Islet precursor cell (in vitro differentiated cells): ENCODE measurements at places on chromosomes 7 and 10.

DNA sequence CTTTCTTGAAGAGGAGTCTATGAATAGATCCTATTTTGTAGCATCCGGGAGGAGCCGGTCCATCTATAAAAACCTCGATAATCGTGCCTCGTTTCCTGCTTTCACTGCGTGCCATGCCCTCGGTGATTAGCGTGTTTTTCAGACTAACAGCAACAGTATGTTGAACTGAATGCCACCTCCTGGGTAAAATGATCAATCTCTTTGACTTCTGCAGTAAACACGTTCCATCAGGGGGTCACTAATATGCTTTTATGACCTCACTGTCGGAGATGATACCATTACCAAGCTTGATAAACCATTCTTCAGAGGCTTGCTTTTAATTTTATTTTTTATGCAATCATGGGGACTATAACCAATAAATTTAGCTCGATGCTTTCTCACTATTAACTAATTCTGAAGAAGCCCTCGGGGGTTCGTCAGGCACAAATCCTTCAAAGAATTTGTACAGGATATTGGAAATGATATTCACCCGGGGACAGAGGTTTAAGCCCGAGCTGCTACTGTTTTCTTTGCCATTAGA is 228.3 kb downstream of the ADARB2 start:
- DNase-seq = no peak

GRCh38 chr10:132648072-132648850 is 110.7 kb downstream of the INPP5A start:
- DNase-seq = no peak

- no peak for DNase-seq
Measured at GRCh38 chr10:71751515-71752224, 21.6 kb downstream of the VSIR start.

DNA sequence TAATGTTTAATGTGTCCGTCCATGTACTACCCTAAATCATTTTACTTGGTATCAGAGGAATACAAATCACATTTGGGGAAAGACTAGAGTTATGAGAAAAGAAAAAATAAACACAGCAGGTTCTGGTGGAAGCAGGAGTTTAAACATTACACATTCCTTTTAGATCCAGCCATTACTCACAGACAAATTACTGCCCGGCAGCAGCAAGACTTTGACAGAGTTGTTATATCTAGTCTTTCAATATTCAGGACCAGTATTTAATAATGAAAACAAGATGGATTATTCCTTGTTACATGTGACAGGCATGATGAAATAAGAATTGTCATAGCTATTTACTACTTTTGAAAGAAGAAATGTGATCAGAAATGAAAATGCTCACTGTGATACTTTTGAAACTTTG is 131.8 kb upstream of the GNAI1 start:
- no peak for DNase-seq

DNA sequence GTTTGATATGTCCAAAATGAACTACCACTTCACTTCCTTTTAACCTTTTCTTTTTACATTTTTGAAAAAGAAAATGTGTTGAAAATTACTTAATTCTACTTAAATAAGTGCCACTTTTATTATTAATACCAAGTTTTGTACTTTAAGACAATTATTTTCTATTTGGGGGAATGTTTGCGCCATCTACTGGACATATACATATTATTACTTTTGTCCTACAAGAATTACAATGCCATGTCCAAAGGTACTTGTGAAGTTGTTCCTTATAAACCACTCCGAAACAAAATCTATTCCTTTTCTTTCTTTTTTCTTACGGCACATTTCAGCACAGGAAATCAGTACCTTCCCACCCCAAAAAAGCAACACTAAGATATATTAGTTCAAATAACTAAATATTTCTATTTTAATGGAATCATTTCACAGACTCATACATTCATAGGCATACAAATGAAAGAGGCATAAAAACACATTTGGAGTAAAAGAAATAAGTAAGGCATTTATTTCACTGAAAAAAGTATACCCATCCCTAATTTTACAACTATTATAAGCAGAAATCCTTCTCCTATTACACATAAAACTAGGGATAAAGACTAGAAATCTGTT is 169.9 kb downstream of the RNF133 start:
- DNase-seq = no peak

DNA sequence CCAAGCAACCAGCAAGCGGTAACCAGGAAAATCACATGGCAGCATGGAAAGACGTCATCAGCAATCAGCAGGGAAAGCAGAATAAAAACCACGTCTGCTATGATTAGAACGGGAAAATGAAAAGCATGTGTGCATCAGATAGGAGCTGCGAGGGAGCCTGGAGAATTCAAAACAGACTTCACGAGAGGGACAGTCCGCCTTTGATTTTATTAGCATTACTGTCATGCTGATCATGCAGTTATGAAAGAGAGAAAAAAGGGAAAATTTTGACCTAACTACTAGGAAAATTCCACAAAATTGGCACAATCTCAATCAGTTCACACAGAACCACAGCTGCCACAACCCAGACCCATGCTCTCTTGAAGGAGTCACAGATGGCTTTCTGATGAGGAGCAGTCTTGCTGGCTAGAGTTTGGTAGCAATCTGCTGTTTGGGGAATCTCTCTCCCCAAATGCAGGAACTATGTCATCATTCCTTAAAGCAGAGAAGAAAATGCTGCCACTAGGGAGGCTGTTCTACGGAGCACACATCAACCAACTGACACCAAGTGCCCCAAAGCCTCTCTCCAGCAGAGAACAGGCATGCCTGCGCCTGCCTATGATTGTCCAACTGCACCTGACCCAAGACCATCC is 295.9 kb downstream of the TNS3 start:
- DNase-seq = peak; percentile 25

DNA sequence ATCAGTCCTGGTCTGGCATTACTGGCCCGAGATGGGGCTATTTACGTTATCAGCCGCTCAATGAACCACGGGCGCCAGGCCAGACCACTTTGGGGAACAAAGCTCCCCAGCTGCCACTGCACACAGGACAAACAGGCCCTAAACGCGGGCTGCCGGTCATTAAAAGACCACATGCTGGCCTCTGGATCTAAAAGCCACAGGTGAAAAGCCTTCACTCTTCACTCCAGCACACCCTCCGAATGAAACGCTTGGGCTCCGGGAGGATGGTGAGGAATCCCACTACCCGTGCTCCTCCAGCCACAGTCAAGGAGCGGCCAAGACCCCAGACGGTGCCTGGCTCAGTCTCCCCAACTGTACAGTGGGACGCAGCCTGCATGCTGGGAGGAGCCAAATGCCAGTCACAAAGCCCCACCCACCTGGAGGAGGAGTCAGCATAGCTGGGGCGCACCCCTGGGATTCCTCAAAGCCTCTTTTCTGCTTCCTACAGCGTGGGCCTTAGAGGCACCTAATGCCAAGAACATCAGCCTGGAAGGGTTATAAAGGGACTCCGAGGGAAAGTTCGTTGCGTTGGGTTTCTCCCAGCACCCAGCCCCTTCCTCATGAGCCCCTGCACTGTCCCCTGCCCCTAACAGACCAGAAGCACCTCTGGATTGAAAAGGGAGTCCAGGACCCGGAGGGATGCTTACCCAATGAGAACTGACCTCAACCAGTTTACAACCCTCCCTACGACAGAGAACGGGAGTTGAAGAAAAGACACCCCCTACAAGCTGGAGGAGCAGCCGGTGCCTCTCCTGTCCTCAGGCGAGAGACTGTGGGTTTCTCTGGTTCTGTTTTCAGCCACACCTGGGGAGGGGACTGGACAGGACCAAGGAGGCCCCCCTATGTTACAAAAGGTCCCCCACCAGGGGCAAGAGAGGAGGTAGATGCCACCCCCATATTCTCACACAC is 4.7 kb downstream of the PDGFA start:
- DNase-seq = no peak

DNA sequence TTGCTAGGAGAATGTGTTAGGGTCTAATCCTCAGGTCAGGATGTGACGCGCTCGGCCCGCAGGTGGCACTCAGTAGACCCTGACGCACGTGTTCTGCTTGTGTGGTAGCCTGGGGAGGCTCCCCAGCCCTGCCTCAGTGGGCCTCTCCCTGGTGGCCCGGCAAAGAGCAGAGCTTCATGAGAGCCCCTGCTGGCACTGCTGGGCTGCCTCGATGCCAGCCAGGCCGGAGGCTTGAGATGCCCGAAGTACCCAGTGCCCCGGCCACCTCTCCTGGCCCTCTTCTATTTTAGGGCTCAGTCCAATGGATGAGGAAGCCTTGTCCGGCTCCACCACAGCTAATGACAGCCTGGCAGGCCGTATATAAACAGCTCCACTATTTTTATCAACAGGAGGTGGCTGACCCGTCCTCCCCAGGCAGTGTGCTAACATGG is 42.0 kb downstream of the PRF1 start:
- peak; percentile 46 for DNase-seq

GRCh38 chr7:34727464-34727995 is 69.5 kb downstream of the NPSR1 start:
- no peak for DNase-seq

DNA sequence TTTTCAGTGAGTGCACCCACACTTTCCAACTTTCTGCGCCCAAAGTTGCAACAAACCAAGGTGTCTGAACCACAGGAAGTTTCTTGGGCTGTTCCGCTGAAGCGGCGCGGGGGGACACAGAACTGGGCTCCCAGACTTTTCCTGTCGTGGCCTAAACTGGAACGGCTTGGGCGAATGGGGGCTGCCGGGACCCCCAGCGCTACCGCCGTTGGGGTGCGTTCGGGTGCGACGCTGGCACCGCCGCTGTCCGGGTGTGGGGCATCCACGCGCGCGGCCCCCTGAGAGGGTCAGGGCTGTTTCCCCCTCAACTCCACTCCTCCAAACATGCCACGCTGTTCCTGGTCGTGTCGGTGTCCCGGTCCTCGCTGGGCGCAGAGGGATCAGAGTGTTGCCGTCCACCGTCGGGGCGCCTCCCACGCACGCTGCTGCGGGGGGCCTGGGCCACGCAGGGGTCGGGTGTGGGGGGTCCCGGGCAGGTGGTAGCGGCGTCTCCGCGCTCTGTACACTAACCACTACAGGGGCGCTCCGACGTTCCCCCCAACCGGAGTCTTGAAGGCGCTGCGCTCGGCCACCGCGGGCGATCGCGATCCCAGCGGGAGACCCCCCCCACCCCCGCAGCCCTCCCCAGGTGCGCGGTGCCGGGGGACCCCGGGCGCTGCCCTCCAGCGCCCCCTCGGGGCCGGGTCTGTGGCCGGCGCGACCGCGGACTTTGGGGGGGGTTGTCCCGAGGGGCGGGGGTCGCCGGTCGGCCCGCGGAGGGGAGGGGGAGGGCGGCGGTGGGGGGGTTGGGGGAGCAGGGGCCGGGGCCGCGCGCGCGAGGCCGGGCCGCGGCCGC is 2.2 kb upstream of the CUX1 start:
- peak; percentile 57 for DNase-seq

DNA sequence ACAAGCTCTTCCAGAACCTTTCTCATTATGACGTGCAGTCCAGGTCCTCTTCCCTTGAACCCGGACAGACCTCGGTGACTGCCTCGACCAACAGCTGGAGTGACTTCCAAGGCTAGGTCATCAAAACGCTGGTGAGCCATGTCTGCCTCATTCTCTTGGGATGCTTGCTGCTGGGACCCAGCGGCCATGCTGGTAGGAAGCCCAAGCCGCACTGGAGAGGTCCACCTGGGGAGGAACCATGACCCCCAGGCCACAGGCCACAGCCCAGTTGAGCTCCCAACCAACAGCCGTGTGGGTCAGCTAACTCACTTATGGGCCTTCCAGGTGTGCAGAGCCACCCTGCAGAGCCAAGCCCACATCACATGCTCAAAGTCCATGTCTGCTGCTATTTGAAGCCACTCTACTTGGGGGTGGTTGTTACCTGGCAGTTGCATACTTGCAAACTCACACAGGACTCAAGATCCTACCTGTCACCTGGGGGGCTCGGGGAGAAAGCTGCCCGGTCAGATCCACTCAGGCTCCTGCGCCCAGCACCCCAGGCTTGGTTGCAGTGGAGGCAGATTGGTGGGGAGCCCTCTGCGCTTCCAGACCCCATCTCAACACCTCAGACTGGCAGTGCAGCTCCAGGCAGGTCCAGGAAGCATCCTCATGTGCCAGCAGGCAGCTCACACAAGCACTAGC is 57.0 kb downstream of the MICALL2 start:
- DNase-seq = no peak

DNA sequence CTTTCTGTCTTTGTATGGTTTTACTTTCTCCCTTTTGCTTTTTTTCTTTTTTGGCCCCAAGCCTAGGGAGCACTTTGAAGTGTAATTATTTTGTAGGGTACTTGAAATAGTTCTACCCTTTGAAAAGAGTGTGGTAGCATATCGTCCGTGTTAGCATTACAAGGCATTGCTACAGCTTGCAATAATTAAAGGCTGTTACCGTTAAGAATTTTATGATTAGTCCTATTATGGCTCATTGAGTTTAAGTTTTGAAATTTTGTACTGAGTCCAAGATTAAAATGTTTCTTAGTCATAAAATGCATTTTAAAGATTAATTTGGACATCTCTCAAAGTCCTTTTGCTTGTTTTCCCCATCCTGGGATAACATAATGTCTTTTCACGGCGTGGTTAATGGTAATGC is 490.0 kb upstream of the LRRN3 start:
- no peak for DNase-seq

DNA sequence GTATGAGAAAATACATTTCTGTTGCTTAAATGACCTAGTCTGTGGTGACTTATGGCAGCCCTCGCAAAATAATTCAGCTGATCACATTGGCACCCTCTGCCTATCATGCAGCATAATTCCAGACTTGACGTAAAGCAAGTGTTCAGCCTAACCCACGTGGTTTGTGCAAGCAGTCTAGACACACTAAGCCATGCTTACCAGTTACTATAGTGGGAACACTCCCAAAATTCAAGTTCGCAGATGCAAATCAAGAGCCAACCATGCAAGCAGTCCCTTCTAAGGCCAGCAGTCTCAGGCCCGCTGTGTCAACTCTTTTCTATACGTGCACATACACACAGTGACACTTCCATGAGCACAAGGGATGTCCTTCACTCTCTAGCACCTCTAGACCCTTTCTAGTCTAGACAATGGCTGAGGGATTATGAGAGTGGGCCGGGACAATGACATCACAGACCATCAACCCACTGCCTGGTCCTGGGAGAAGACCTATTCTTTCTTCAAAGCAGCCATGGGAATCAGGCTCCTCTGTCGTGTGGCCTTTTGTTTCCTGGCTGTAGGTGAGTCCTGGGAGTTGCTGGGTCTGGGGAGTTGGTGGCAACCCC is 29.0 kb upstream of the PRSS1 start:
- DNase-seq = no peak

DNA sequence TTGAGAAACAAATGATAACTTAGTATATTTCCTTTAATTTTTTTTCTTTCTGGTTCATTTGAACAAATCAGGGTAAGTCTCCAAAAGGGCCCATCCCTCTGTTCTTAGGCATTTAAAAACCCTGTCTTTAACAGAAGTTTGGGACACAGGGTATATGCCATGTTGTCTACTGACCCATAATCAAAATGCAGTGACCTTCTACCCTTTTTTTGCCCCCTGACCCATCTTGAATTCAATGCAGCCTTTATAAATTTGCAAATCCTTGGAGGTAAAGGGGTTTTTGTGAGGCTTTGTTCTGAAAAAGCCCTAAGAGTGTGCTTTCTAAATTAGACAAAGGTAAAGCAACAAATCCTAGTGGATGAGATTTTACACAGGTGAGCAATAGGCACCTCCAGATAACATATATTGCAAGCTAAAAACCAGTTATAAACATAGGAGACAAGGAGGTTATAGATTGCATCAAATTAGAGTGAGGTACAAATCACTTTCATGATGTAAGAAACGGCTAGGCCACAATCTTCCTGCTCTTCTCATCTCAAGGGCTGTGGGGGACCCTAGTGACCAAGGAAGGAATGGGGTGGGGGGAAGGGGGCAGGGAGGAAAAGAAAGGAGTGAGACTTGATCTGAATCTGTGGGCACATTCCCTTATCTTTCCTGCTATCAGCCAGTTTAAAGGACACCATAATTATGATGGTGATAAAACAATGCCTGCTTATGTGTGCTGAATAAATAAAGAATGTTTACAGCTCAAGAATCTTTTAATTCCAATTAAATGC is 2.7 kb downstream of the SKIDA1 start:
- no peak for DNase-seq

- peak; percentile 71 for DNase-seq
Measured at GRCh38 chr10:47403446-47404318, 19.6 kb upstream of the ZNF488 start.
